ENCODE measurements at places on chromosomes 4 and X.

GRCh38 chr4:53199356-53199755 is 166.5 kb downstream of the SCFD2 start:
- no peak for DNase-seq

DNA sequence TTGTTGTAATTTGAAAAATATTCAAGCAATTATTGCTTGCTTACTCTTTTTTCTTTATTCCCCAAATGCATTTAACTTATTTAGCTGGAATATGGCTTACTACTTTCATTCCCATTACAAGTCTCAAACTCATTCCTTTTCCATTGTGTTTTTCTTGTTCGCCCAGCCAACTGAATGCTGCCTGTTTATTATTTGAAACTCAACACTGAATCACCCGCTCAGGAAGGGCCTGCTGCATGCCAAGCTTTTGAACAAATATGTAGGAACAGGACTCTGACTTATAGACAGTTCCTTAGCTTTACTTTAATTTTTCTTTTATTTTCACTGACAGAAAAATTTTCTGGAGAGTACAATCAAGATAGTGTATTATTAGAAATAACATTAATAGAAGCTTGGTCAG is 12.9 kb downstream of the PCDH18 start:
- DNase-seq = no peak

- no peak for DNase-seq
Observed at GRCh38 chrX:19855700-19856381, 31.6 kb downstream of the SH3KBP1 start.

GRCh38 chr4:140497747-140498636 is at the start of gene MGAT4D:
Gene MGAT4D, minus strand, starts transcription at chr4:140498293. Its CDS starts 71 bp downstream, at chr4:140498222.
- DNase-seq = no peak

GRCh38 chr4:113292371-113293042 is 243.1 kb downstream of the ANK2 start:
- no peak for DNase-seq

- DNase-seq = no peak
Observed at GRCh38 chr4:56906489-56907393, 959 bp upstream of the REST start.

DNA sequence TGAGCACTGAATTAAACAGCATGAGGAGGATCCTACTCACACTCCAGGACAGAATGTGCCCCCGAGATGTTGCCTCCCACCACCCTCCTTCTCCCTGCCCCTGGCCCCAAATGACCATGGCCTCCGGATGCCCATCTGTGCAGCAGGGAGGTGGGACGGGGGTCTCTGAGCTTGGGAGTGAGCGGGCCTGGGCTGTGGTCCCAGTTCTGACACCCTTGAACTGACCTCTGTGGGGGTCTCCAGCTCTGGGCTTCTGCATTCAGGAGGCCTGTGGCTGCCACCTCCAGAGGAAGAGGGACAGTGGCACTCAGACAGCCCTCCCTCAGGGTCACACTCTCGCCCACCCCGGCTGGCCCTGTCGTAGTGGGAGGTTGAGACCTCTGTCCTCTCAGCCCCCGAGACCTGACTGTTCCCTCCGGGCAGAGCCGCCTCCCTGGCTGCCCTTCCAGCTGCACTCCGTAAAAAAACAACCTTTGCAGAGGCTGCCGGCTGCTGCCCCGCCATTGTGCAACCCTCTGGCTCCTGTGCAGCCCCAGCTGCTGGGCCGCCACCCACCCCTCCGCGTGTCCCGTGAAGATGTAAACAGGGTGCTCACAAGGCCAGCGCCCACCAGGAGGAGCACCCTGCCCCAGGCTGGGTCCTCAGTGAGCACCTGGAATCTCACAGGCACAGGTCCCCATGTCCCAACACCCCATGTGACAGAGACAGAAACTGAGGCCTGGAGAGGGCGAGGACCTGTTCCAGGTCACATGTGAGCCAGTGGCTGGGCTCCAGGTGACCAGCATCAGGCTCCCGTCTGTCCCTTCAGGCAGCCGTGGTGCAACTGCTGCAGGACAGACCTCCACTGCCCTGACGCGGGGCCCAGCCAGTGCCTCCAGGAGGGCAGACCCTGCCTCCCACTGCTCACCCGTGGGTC is 39.6 kb downstream of the HTRA3 start:
- DNase-seq = no peak

GRCh38 chr4:98110214-98110613 is 33.1 kb downstream of the STPG2 start:
- DNase-seq = no peak

GRCh38 chr4:169367826-169368225 is 97.1 kb upstream of the SH3RF1 start:
- no peak for DNase-seq

DNA sequence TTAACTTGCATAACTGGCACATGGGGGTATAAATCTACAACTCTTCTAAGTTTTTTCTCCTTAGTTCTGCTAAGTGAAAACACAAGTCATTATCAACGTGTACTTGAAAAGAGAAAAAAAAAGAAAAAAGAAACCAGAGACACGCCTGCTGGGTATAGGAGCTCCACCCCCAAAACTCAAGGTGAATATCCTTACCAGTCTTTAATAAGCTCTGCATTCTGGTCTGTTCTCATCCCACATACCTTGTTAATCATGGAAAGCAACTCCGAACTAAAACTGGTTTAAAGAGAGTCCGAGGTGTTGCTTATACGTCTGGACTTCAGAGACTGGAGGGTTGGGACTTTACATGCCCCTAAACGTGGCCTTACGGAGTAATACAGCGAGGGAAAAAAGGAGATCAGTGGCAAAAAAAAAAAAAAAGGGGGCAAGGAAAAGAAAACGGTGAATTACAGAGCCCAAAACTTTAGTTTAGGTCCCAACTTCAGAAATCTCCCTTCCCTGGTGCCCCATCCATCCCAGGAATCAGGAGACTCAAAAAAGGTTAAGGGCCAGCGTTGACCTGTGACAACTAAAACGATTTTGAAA is 1.0 kb downstream of the PGRMC2 start:
- no peak for DNase-seq

DNA sequence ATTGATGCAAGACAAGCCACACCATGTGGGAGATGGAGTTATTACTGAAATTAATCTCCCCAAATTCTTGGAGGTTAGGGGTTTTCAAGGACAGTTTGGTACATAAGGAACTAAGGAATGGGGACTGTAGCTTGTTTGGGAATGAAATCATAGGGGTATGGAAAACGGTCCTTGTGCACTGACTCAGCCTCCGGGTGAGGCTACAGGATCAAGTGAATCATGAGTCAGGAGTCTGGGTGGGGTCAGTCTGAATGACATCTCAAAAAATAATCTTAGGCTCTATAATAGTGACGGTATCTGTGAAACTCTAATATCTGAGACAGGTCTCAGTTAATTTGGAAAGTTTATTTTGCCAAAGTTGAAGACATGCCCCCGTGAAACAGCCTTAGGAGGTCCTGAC is 128.5 kb upstream of the CYSLTR1 start:
- DNase-seq = no peak

DNA sequence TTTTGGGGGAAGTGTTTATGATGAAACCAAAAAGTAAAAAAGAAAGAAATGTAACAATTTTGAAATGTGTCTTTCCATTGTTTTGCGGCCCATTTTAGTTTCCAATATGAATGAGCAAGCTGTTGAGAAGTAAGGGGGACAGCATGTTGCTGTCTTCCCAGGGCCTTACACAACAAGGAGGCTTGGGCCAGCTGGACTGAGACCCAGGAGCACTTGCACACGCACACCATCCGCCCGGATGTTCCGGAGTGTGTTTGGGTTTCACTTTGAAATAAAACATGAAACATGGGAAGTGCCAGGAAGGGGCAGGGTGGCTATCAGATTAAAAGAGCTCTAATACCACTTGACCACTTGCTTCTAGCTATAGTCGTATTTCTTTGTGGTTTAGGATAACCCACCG is 144.4 kb downstream of the NHS start:
- DNase-seq = no peak

DNA sequence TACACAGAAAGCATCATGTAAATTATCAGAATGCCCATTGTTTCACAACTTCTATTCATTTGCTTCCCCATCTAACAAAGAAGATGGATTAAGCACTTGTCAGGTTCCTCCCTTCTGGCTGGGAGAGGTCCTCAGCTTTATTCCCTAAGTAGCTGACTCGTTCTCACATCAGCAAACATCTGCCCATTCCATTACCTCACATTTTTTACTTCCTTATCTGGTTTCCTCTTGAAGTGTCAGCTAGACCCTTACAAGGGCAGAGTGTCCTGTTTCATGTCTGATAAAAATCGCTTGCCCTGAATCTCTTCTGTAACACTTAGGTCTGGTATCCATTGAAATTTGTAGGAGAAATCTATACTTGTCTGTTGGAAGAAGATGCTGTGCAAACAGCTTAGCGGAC is 34.7 kb downstream of the TMPRSS11A start:
- no peak for DNase-seq

- no peak for DNase-seq
Observed at GRCh38 chr4:170374770-170375169, 285.0 kb upstream of the AADAT start.

DNA sequence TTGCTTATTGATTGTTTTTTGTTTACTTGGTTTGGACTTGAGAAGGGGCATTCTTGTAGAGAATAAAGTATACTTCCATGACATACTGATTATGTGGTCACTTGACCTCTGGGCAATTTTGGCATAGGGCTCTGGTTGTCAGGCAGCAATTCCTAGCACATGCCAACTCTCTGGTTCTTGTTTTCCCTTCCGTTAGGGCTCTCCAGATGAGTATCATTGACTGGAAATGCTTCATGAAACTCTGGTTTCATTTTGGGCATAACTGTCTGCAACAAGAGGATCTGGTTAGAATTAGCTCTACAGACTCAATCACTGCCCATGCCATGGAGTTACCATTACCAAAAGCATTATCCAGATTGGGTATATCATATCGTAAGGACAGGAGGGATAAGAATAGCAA is 1057.9 kb downstream of the FAT4 start:
- no peak for DNase-seq

DNA sequence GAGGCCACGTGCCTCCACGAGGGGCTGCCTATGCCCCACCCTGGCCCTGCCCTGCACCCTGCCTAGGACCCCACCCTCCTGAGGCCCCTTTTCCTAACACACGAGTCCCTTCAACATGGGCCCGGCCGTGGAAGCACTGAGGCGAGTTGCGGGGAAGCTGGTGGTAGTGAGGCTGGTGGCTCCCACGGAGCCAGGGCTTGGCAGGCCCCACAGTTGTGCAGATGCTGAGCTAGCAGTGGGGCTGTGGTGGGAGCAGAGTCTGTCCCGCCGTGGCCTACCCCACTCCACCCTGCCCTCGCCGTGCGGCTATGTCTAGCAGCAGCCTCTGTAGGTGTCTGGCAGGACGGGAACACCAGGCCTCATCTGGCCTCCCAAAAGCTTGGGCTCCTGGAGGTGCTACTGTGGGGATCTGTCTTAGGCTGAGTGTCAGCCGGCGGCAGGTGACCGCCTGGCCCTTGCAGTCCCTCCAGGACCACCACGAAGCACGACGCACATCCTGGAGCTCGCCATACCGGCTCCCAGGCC is 18.8 kb downstream of the TACC3 start:
- no peak for DNase-seq

- DNase-seq = no peak
Observed at GRCh38 chrX:68049466-68049865, 383.8 kb downstream of the OPHN1 start.

DNA sequence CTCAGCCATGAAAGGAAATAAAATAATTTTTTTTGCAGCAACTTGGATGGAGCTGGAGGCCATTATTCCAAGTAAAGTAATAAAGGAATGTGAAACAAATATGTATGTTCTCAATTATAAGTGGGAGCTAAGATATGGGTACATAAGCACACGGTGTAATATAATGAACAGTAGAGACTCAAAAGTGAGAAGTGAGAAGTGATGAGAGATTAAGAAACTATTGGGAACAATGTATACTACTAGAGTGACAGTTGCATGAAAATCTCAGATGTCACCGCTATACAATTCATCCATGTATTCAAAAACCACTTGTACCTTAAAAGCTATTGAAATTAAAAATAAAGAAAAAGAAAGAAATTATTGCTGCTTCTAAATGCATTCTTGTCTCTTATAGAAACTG is 182.9 kb upstream of the TACR3 start:
- DNase-seq = no peak

- no peak for DNase-seq
Observed at GRCh38 chrX:77398330-77398954, 48.7 kb upstream of the FGF16 start.

DNA sequence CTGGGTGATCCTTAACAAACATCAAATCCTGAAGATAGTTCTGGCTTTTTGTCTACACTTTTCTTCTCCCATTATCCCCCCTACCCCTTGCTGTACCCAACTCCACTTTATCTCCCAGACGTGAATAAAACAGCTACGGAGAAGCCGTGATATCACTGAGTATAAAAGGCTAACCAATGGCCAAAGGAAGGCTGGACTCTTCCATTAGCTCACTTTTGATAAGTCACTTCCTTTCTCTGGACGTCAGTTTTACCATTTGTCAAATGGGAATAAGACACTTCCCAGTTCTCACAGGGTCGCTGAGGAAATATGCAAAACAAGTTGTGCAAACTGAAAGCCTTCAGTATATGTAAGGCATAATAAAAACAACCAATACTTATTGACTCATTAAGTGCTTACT is 38.6 kb upstream of the EDA2R start:
- DNase-seq = no peak

GRCh38 chr4:7781993-7782392 is 157.7 kb downstream of the AFAP1 start:
- no peak for DNase-seq

GRCh38 chr4:146032234-146032860 is 93.7 kb upstream of the ZNF827 start:
- no peak for DNase-seq

DNA sequence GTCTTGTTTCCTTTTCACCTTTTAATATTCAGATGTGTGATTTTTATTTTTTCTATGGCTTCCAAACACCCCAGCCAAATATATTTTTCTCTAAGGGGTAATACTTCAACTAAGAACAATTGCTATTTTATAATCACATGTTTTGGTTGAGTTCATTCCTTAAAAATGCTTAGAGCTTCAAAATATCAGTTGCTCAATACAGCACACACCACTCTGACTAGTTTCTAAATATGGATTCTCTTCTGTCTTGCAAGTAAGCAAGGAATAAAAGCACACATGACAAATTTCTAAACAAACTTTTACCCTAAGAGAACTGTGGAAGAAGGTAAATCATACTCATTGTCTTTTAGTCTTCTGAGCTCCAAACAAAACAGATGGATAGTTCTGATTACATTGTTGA is 27.2 kb downstream of the ANTXR2 start:
- DNase-seq = no peak

DNA sequence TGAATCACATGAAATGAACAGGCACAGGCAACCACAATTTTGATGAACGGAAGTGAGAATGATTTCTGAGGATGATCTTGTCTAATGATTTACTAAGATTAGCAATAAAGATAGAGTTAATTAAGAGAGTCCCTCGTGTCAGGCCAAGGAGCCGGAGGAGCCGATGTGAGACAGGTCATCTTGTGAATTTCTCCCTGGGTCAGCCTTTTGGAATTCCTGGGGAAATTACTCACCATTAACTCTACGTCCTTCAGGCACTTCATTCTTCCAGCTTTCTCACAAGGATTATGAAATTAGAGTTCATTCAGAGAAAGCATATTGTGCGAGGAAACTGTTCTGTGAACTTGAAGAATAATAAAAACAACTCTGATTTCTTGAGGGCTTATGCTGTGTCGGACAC is 86.7 kb downstream of the PSAPL1 start:
- DNase-seq = no peak

All from stimulated activated CD8-positive, alpha-beta memory T cell treated with anti-CD3 and anti-CD28 coated beads, Interleukin-2, amount 100 ng/mL, for 48 hours (primary cell).